ENCODE measurements at places on chromosomes 13 and 19.

DNA sequence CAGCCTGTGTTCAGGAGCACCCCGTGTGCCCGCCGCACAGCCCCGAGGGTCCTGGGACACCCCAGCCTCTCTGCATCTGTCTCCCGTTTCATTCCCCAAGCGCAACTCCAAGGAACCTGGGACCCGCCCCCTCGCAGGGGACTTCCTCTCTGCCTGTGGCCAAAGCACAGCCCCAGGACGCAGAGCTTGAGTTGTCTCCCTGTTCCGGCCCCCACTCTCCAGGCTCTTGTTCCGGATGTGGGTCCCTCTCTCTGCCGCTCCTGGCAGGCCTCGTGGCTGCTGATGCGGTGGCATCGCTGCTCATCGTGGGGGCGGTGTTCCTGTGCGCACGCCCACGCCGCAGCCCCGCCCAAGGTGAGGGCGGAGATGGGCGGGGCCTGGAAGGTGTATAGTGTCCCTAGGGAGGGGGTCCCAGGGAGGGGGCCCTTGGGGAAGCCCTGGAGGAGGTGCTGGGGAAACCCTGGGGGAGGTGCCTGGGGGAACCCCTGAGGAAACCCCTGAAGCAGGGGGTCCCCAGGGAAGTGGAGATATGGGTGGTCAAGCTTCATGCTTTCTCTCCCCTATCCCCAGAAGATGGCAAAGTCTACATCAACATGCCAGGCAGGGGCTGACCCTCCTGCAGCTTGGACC, 1.3 kb downstream of the HCST start:
- peak; percentile 89 for DNase-seq

DNA sequence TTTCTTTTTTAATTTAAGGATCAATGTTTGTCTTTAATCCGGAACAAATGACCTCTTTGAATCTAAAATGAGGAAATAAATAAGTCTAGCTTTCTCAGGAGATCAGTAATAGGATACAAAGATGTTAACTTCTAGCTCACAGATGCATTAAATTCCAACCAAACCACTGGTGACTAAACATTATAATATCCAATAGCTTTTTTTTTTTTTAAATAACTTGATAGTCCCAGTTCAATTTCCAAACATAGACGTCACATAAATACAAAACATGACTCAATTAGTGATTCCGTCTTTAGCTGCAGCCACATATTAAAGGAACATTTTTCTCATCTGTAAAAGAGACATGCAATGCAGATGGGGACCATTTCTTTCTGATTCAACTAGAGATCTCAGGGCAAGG, 390.5 kb upstream of the PCDH9 start:
- DNase-seq: no peak

DNA sequence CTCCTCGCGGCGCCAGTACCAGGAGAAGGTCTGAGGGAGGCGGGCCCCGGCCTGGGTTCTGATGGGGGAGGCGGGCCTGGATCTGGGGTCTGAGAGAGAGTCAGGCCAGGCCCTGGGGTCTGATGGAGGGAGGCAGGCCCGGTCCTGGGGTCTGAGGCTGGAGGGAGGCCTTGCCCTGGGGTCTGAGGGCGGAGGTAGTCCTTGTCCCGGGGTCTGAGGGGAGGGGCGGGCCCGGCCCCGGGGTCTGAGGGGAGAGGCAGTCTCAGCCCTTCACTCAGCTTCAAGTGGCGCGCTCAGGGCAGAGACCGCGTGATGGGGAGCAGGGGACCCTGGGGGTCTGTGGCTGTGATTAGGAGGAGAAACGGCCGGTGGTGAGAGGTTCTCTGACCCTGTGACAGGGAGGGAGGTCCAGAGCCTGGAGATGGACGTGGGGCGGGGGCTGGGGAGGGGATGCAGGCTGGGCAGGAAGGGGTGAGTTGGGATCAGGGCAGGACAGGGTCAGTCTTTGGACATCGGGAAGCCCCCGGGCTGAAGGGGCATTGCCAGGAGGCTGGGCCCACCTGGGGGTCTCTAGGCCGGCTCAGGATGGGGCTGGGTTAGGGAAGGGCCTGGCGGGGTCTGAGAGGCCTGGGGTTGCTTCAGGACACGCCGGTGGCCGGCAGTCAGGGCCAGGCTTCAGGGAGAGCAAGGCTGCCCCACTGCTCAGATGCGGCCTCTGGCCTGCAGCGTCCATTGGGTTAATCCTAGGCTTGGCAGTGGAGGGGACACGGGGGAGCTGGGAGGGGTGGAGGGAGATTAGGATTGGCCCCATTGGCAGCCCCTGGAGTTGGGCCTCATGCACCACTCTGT, 18.7 kb downstream of the HCN2 start:
- no peak for DNase-seq

- no peak for DNase-seq
Observed at GRCh38 chr19:11018763-11019162, 57.9 kb downstream of the SMARCA4 start.

DNA sequence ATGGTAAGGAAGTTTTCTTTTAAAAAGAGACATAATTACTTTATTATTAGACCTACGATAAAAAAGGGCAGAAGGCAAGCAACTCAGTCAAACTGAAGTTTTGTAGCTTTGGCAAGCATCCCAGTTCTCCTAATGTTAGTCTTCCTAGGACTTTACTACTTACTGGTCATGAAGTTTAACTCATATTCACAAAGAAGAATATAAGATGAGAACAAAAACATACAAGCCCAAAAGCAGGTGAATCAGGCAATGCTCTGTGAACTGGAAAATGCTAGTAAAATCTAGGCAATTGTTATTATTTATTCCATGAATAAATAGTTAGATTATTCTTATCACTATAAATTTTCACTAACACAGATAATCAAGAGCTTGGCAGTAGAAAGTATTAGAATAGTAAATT, 85.0 kb downstream of the MIPEP start:
- DNase-seq: no peak

DNA sequence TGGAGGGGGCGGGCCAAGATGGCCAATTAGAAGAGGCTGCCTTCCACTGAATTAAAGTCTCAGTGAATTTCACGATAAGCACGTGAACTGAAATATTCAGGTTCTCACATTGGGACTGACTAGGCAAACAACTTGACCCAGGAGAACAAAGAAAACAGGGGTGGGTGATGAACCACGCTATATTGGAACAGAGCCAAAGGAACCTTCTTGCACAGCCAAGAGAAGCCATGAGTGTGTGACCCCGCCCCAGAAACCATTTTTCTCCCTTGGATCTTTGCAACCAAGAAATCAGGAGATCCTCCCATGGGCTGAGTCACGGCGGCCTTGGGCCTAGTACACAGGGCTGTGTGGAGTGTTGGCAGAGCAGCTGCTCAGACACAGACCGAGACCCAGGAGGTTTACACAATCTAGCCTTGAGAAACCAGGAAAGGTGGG, 36.8 kb downstream of the ERICH4 start:
- DNase-seq: no peak

GRCh38 chr13:111371720-111372119, 51.3 kb downstream of the TEX29 start:
- DNase-seq: no peak

GRCh38 chr19:36051236-36051635, 2.8 kb downstream of the THAP8 start:
- DNase-seq: no peak

DNA sequence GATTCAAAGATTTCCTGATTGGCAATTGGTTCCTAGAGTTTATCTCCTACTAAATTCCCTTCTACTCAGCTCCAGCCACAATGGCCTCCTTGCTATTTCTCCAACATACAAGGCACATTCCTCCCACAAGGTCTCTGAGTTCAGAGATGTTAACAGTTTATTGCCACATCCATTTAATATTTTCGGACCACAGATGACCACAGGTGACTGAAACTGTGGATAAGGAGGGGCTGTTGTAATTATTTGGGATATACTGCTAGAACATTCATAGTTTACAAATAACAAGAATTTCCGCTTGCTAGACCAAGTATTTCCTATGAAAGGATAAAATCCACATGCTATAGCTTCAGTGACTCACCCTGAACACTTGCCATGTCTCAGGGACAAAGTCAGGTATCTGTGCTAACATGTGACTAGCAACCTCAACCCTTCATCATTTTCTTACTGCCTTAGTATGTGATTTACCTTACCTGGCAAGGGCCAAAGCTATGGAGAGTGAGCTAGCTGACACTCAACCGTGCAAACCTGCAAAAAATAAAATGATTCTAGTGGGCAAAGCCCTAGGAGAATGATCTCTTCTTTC, 117.7 kb downstream of the TBC1D4 start:
- no peak for DNase-seq

DNA sequence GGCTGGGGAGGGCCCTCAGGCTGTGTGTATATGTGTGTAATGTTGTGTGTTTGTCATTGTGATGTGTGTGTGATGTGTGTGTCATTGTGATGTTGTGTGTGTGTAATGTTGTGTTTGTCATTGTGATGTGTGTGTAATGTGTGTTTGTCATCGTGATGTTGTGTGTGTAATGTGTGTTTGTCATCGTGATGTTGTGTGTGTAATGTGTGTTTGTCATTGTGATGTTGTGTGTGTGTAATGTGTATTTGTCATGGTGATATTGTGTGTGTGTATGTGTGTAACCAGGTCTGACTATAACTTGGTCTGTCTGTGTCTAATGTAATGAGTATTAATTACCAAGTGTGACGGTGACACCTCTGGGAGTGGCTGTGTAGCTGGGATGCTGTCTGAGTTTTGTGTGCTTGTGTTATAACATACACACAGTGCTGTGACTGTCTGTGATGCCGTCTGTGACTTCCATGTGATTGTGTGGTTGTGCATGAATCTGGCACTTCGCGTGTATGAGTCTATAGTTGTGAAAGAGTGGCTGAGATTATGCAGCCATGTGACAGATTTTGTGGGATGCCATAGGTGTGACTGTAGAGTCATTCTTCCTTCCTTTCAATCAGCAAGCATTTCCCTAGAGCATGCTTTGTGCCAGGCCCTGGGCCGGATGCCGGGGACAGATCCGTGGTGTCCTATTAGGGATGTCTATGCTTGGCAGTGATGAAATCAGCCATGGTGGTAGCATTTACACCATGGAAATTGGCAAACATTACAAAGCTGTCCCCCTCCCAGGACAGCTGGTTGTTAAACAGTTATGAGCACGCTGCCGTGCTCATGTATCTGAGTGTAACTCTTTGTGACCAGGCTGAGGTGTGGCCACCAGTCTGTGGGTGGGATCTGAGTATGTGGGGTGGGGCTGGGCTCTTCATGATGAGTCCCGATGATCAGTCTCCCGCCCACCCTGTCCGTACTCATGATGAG, 6.4 kb downstream of the TNFSF14 start:
- peak; percentile 92 for DNase-seq

GRCh38 chr13:83201506-83201905, 680.8 kb downstream of the SLITRK1 start:
- DNase-seq: no peak

GRCh38 chr13:49300739-49301589, 53.2 kb downstream of the CDADC1 start:
- peak; percentile 90 for DNase-seq

DNA sequence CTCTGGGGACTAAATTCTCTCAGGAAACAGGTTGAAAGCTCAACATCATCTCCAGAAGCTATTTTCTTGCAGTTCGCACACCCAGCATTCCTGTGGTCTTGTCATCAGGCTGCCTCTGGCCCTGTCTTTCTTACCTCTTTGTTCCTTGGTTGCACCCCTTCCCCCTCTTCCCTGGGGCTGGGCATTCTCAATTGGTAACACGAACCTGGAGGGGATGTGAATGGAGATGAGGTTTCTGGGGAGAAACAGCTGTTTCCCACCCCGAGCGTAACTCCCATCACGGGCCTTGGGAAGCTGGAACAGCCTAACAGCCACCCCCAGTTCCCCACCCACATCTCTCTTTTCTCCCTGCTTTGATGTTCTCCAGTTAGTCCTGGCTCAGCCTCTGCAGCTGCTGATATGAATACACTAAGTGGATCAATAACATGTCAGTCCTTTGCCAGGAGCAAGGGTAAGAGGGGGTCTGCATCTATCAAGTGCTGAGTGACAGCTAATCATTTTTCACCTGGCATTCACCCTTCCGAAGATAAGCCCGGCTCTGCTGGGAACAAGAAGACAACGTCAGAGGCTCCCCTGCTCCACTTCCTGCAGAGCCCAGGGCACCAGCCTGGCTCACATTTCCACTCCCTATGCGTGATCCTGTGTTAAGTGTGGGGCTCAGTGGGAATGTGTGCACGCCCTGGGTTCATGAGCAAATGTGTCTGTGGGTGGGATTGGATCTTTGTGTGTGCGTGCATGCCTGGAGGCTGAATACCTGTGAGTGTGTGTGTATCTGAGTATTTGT, 74.0 kb upstream of the KCTD15 start:
- no peak for DNase-seq

- DNase-seq: peak; percentile 78
Observed at GRCh38 chr19:2974342-2975041, 2.9 kb upstream of the TLE6 start.

GRCh38 chr13:77696879-77697216, 639 bp upstream of the SLAIN1 start:
- DNase-seq: no peak

DNA sequence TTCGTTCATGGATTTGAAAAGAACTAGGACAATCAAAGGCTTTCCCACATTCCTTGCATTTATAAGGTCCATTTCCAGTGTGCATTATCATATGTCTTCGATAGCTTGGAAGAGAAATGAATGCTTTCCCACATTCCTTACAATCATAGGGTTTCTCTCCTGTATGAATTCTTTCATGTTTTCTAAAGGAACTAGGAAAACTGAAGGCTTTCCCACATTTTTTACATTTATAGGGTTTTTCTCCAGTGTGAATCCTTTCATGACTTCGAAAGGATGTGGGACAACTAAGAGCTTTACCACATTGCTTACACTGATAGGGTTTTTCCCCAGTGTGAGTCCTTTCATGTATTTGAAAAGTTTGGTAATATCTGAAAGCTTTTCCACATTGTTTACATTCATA, 19.8 kb downstream of the ZNF709 start:
- no peak for DNase-seq

GRCh38 chr13:98510156-98510509, 66.8 kb downstream of the STK24 start:
- DNase-seq: no peak

GRCh38 chr13:40230833-40231266, 435.6 kb downstream of the FOXO1 start:
- peak; percentile 20 for DNase-seq

DNA sequence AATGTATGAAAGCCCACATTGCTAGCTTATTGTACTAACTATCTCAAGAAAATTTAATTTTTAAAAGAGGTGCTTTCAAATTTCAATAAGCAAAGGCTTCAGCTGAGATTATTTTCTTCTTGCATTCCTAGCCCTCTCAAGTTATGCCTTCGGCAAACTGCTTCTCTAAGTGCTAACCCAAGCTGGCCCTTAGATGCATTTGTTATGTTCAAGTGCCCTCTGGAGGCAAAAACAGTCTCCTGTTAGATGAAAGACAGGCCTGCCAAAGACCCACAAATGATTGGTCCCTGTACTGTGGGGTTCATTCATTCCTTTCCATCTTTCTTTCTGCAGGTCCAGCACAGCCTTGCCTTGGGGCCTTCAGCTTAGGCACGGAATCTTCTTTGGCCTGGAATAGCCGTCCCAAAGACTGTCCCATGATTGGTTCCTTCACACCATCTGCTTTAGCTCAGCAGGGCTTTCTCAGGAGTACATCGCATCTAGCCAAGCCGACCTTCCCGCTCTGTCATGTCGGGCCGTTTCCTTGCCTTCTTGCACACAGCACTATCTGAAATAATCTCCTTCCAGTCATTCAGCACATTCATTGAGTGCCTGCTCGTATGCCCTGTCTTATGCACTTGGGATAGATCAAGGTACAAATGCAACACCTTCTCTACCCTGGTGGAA, 26.4 kb upstream of the TPTE2 start:
- peak; percentile 8 for DNase-seq
